ENCODE measurements at places on chromosomes 3 and 15.

- DNase-seq, result no peak
These were observed 36.3 kb downstream of the ARPP21 start for GRCh38 chr3:35675621-35676020.

- DNase-seq, result no peak
These were observed 143.6 kb upstream of the SLITRK3 start for GRCh38 chr3:165339753-165340152.

DNA sequence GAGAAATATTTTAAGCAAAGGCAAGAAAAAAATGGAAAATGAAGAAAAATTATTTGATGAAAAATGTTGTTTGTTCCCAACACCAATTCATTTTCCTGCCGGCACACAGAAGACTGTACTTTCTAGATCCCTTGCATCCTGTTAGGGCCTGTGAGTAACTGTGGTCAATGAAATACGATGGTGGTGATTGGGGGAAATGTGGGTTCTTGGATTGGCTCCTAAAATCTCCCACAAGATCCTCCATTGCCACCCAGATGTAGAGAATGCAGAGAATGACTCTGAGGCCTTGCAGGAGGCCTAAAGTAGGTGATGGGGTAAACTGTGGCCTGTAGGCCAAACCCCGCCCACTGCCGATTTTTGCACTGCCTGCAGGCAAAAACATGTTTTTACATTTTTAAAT is 46.3 kb upstream of the C3orf70 start:
- DNase-seq, result no peak

- DNase-seq, result no peak
These were observed 7.5 kb downstream of the HEG1 start for GRCh38 chr3:125048282-125048681.

DNA sequence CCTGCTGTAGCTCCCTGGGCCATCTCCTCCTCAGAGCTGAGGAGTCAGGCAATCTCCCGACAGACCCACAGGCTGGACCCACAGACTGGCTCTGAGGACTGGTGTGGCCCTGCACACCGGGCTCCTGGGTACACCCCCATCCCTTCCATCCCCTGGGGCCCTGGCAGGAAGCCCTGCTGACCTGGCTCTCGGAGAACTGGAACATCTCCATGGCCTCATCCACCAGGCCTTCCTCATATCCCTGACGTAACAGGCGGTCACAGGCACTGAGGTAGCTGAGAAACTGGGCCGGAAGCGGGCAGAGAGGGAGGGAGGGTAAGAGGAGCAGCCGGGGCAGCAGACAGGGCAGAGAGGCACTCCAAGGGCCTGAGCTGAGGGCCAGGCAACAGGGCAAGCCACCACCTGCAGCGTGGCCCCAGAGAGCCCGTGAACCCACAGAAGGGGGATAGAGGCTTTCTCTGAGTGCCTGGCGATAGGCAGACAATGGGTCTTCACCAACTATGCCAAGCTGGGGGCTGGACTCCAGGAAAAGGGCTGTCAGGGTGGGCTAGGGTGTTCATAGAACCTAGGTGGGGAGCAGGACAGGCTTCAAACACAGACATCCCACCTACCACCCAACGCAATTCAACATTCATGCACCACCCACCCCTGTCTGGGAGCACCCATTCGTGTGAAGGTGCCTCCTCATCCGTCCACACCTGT is 17.9 kb downstream of the KBTBD13 start:
- no peak for DNase-seq

GRCh38 chr3:94420931-94421330 is 358.1 kb downstream of the NSUN3 start:
- no peak for DNase-seq

DNA sequence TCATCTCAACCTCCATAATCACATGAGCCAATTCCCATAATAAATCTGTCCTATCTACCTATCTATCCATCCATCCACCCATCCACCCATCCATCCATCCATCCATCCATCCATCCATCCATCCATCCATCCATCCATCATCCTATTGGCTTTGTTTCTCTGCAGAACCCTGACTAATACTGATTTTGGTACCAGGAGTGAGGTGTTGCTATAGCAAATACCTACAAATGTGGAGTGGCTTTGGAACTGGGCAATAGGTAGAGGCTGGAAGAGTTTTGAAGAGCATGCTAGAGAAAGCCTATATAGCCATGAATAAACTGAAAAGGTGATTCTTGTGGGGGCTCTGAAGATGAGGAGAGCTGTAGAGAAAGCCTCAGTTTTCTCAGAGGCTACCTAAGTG is 88.7 kb upstream of the ANKRD28 start:
- DNase-seq, result no peak

DNA sequence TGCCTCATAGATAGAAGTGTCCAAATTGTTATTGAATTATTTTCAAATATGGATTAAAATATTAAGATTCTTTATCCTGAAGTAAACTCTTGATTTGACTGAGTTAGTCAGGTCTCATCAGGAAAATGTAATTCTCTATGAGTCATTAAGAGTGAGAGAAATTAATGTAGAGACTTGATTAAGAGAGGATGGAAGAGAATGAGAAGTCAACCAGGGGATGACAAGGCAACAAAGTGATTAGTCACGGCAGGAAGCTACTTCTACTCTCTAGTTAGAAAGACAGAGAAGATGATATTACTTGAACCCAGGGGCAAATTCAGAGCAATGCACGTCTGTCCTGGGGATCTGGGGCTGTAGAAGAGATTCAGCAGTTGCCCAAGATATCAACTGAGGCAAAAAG is 202.5 kb downstream of the LSAMP start:
- DNase-seq, result no peak

- DNase-seq, result no peak
These were observed 44.0 kb downstream of the SUCLG2 start for GRCh38 chr3:67610458-67610857.

DNA sequence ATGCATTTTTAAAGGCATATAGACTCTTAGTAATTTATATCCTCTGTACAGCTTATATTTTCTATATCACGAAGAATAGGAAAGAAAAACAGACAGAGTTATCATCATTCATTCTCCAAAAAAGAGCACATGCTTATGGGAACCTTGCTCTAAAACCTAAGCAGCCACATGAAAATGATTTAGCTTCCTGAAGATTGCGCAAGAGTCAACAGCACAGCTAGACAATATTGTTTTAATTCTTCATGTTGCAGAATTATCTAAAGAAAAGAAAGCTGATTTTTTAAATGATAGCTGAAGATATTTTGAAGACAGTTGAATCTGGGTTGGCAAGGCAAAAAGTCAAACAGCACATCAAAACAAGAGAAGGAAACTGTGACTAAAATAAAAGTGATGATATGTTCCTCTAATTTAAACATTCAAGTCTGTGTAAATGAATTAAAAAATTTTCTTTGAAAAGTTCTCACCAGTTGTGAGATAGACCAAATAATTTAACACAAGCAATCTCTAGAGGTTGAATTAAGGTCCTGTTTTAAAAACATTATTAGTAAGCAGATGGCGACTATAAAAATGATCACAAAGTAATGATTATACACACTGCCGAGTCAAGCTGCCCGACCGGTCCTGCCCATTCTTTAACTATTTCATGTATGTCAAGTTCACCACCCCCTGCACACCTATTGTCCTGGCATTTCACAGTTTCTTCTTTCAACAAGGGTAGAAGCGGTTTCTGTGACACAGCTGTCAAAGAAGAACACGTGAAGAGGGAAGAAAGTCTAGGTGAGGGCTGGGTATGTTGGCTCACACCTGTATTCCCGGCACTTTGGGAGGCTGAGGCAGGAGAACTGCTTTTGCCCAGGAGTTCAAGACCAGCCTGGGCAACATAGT is 74.2 kb upstream of the BHLHE40 start:
- DNase-seq, result no peak

DNA sequence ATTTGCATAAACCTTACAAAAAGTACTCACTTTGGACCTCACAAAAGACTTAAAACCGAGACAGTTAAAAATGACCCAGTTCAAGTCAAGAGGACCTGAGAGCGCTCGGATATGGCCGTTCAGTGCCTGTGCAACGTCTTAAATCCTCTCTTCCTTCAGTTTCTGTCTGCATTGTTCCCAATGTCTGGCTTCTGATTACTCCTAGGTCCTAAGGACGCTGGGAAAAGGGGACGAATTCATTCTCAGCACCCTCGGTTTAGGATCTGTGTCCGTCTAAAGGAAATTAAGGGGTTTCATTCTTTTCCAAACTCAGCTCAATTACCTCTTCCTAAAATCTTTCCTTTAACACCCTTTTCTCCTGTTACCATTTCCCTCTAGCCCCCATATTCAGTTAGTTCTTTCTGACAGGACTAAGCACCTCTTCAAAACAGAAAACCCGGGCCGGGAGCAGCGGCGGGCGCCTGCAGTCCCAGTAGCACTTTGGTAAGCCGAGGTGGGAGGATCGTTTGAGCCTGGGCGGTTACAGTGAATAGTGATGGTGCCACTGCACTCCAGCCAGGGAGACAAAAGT is 970 bp downstream of the DPPA4 start:
- no peak for DNase-seq

DNA sequence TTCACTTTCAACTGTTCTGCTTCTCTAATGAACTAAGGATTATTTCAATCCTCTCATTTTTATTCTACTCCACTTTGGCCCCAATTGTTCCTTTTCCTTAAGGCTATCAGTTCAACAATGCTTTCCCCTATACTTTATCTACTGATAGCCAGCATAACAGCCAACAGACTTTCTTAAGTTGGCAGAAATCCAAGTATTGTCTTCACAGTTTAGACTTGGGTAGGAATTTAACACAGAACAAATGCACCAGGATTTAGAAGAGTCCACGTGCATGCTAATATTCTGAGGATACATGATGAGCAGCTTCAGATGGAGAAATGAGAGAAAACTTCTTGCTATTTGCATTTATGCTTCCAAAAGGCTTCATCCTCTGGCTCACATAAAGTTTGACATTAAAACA is 54.8 kb downstream of the FBN1 start:
- no peak for DNase-seq

DNA sequence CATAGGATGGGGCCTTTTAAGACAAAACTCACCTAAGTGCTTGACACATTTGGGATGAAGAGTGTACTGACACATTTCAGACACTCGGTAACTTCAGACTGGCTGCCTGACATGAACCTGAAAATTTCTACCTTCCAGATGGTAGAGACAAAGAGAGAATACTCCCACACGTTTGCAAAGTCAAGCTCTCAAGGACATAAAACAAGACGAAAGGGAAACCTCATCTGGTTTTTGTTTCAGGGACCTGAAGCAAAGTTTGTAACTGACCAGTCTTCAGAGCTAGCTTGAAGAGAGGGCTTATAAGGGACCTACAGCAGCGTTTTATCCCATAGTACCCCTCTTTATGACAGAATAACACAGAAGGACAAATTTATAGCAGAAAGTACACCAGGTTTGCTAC is 41.9 kb downstream of the ZNF621 start:
- no peak for DNase-seq

DNA sequence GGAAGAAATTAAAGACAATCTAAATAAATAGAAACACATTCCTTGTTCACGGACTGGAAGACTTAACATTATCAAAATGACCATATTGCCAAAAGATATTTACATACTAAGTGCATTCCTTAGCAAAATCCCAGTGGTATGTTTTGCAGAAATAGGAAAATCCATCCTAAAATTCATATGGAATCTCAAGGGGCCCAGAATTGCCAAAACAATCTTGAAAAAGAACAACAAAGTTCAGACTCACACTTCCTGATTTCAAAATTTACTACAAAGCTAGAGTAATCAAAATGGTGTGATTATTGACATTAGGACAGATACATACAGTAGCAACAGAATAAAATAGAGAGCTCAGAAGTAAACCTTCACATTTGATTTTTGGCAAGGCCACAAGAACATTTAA is 515.5 kb downstream of the OCA2 start:
- no peak for DNase-seq

DNA sequence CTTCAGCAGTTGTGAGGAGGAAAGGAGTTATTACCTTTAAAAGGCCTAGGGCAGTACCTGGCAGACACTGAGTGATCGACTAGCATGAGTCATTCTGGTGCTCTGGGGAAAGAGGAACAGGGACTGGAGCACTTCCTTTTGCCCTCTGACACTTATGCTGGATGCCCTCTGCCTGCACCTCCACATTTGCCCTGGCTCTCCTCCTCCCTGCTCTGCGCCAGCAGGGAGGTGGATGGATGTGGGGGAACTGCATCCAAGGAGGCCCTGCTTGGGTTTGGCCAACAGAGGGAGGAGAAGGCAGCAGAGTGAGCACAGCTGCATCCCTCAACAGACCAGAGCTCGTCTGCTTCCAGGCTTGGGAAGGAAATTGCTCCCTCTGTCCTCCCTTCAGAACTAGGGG is 75.0 kb downstream of the SEMA5B start:
- DNase-seq, result no peak

DNA sequence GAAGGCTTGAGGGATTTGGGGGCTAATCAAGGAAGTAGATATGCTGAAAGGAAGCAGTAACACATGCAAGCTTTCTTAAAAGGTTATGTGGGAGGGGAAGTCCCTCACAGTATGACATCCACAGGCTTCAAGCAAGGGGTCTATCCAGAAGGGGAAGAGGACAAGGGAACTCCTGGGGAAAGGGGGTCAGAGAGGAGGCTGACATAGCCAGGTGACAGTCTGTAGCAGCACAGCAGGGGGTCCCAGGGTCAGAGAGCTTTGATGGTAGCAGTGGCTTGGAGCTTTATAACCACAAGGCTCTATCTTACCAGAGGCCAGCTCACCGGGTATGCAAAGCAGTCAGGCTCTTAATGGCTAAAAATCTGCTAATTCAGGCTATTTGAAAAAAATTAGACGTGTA is 150.6 kb upstream of the NSMCE3 start:
- DNase-seq, result no peak

DNA sequence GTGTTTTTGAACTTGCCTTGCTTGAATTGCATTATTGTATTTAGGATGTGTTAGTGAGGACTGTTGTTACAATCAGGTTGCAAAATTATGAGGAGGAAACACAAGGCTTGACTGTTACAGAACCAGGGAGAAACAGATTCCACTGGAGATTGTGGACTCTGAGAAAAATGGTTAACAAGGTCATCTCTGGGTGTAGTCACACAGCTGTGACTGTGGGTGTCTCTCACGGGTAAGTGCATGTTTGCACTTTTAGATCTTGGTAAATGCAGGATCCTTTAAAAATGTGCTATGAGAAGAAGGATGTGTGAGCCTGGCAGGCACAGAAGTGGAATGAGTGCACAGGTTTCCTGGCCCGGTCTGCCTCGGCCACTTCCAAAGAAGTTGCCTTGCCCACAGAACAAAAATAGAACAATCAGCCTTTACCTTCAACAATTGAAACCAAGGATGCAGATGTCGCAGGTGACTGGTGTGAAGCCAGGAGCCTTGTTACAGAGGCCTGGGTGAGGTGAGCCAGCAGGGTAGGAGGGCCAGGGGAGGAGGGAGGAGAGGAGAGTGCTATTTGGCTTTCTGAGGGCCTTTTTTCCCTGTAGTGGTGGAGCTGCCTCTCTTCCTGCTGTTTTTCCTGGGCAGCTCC is 68.0 kb downstream of the ABHD5 start:
- DNase-seq, result no peak

GRCh38 chr3:178284181-178284580 is 252.1 kb upstream of the KCNMB2 start:
- DNase-seq, result no peak

GRCh38 chr3:124381575-124382333 is 348.5 kb upstream of the UMPS start:
- DNase-seq, result no peak

DNA sequence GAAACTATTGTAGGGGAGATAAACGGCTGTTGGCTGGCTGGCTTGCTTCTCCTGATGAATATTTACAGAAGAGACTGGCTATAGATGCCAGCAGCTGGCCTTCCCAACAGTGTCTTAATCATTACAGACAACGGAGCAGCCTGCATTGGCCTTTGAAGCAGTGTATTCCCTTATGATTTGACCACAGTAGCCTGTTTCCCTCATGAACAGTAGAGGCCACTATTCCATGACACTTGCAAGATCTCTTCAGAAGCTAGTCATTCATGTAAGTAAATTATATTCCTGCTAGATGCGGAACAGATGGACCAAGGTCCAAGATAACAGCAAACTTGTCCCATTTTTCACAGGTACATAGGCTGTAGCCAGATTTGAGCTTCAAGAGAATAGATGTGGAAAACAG is 47.3 kb downstream of the TMCO5A start:
- no peak for DNase-seq
